ENCODE measurements at places on chromosomes 6 and 20.

DNA sequence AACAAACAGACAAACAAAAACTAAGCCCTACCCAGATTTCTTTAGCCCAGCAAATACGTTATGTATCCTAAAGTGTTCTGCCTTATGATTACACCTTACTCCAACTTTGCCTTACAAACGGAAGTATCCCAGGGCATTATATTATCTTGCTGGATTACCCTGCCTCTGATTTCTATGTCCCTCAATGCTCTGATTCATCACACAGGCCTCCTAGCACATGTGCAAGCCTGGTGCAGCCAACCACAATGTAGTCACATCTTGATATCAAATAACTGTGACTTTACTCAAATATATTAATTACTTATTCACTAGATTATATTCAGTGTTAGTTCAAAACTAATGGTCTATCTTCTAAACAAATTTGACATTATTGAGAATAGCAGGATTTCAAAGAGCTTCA is 598.6 kb downstream of the TBC1D32 start:
- no peak for DNase-seq

- no peak for DNase-seq
Observed at GRCh38 chr20:40966103-40966502, 62.5 kb upstream of the TOP1 start.

DNA sequence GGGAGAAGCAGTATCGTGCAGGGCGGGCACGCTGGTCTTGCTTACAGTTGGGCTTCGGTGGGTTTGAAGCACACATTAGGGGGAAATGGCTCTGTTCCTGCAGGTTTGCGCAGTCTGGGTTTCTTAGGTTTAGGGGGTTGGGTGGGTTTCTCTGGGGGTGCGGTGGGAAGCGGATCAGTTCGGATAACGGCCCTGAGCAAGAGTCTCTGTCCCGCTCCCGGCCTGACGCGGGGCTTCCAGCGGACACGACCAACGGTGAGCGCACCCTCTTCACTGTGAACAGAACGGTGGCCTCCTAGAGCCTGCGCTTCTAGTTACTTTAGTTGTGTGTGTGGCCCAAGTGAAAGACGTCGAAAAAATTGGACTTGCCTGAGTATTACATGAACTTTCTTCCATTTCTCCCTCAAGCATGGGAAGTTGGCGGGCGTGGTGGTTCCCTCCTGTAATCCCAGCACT is 635 bp upstream of the ELOVL2 start:
- no peak for DNase-seq

DNA sequence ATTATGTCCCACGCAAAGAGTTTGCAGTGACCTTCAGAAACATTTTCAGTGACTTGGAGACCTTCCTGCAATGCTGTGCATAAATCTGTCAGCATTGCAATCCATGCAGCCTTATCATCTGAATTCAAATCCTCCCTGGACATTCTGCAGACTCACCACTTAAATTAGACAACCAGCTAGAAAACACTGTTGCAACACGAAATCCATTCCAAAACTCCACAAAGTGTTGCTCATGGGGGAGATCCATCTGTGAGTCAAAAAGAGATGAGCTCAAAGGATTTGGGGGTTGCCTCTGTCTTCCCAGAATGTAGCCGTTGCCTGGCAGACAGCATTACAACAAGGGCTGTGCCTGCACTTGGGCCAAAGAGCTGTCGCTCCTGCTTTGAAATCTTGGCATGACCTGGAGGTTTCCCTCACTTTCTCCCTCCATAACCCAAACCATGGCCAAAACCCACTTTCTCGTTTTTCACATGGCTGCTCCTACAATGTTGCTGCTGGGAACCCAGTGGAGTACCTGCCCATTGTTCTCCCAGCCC is 163.5 kb upstream of the CDYL start:
- peak; percentile 74 for DNase-seq

DNA sequence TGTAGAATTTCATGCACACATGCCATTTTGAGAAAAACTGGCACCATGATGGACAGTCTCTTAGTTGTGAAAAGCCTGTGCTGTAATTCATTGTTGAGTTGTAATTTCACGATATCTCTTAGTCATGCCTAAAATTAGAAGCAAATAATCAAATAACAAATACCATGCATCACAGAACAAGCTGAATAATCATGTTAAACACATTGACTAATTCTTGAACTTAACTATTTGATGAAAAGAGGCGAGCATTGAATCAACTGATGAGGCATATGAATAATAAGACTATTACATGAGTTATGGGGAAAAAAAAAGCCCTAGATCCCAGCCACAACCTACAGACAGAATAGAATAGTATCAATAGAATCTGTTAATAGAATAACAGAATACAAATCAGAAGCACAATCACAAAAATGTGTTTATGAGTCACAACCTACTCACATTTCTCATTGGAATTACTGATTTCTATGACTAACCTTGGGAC is 14.2 kb upstream of the RNF217 start:
- no peak for DNase-seq

DNA sequence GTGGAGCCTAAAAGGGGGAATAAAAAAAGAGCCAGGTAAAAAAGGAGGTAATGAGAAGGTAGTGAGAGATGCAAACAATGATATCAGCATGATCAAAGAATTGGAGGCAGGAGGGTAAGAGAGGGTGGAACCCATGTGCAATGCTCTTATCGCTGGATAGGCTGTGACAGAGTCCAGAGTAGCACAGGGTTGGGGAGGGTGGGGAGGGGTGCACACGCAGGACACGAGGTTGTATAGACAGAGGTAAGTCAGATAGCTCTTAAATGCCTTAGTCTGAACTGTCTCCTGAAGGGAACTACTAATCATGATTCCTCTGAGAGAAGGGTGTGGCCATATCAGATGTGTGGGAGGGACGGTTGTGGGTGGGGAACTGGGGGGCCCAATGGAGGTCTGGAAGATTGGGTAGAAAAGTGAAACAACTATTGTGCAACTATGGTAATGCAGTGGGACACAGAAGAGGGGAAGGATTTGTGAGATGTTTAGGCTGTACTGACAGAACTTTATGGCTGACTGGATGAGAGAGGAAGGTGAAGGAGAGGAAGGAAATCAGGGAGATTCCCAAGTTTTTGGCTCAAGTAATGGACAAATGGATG is 354.8 kb downstream of the BTBD9 start:
- no peak for DNase-seq

GRCh38 chr6:45772051-45772450 is 243.6 kb downstream of the CLIC5 start:
- DNase-seq = no peak

DNA sequence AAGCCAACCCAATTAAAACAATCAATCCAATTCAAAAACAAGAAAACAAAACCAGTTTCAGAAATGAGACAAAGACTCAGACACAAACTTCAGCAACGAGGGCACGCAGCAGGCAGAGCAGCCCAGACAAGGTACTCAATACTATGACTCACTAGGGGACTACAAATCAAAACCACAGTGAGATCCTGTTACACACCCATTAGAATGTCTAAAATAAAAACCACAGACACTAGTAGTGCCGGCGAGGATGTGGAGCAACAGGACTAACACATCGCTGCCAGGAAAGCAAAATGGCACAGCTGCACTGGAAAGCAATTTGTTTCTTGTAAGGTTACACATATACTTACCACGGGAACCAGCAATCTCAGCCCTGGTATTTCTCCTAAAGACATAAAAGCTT is 28.4 kb upstream of the MAS1L start:
- peak; percentile 2 for DNase-seq

GRCh38 chr6:128333581-128334223 is 186.7 kb downstream of the PTPRK start:
- DNase-seq = no peak
